ENCODE measurements at places on chromosomes 6 and 20.
A peak's percentile ranks its signal among the peaks of the same experiment; 100 is the strongest.

- no peak for DNase-seq
Observed at GRCh38 chr6:125114248-125114858, 39.2 kb upstream of the TPD52L1 start.

- no peak for DNase-seq
Observed at GRCh38 chr6:84512391-84512790, 252.0 kb downstream of the TBX18 start.

GRCh38 chr20:57346477-57346876 is 4.6 kb upstream of the RAE1 start:
- peak; percentile 77 for DNase-seq

GRCh38 chr6:5373430-5373829 is 112.1 kb downstream of the FARS2 start:
- DNase-seq: no peak

- DNase-seq: no peak
Observed at GRCh38 chr20:52945862-52946522, 26.2 kb upstream of the TSHZ2 start.

DNA sequence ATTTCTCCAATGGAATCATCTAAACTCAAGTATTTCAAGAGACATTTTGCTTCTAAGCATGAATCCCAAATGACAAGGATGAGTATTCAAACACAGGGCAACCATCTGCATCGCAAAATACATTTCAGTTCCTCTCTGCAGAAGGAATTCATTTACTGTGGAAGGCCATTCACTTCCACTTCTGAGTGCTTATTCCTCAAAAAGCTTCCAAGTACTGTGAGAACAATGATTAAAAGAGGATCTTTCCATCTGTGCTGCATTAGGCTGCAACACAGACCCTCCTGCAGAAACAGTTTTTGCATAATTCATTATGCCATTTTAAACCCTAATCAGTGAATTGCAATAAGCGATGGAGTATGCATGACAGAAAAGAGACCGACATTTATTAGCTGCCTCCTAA is 52.5 kb downstream of the ARHGAP18 start:
- no peak for DNase-seq

DNA sequence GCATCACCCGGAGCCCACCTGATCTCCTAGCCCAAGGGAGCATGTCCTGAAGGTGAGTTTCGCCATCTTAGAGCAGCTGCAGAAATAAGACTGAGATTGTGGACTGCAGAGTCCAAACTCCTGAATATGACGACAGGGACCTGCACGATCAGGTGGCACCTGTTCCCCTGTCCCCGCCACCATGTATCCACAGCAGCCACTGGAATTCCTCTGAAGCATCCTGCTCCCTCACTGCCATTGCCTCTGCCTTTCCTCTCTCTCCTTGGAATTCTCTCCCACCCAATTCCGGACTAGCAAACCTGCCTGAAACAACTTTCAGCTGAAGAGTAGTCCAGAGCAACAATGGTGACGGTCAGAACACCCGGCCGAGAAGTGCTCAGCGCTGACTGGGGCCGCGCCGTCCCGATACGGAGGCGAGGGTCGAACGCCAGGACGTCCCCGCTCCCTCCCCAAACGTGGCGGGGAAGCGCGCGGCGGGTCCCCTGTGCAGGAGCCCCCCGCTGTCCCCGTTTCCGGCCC is 694 bp upstream of the FAM120B start:
- no peak for DNase-seq
